ENCODE measurements at places on chromosomes 3 and 15. TPM values are rescaled to one million over a fixed set of nuclear protein-coding genes. Genes with fewer than 3 reads are reported as not detected.

Gene SH2D7
- total RNA-seq: not detected

Gene HDC
- total RNA-seq: not detected

Gene PEX11A
- 1.1 TPM for total RNA-seq

Gene PPM1L
- 81.4 TPM for total RNA-seq

Gene GLCE
- total RNA-seq: 6.7 TPM

Gene C3orf85
- not detected for total RNA-seq

Gene GOLGA8T
- not detected for total RNA-seq

Measured in glutamatergic neuron (in vitro differentiated cells).